ENCODE measurements at places on chromosomes 11 and 22. TPM values are rescaled to one million over a fixed set of nuclear protein-coding genes. Genes with fewer than 3 reads are reported as not detected.

Gene A4GALT
- 15.5 TPM for total RNA-seq

DNA sequence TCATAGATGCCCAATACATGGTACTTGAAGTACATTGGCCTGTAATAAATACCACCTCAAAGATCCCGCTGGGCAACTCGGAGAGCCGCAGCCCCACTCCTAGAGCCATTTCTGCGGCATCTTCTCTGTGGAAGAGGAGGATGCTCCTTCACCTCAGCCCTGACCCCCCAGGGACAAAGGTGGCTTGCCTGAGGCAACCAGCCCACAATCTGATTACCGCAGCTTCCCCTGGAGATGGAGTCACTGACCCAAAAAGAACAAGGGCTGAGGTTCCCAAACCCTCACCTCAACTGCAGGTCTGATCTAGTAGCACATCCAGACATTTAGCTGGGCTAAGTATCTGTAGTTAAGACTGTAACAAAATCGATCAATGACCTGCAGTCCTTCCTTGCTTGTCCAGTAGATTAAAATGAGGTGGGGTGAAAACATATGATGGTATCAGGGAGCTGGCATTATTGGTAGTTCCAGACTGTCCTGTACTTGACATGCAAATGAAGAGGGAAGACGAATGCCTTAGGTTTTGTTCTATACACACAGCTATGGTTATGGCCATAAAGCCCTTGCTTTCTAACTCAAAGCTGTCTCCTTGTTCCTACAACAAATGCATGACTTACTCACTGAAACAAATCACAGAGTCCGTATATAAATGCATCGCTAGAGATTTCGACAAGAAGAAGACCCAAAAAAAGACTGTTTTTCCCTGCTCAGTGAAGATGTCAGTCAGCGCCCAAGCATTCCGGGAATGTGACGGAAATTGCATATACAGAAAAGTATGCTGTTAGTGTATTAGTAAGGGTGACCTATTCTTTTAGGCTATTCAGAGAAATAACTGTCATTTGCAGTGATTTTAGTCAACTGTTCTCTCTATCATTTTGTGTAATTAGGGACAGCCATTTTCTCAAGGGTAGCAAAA, 33.7 kb downstream of the C11orf71 start:
- peak; percentile 33 for DNase-seq

DNA sequence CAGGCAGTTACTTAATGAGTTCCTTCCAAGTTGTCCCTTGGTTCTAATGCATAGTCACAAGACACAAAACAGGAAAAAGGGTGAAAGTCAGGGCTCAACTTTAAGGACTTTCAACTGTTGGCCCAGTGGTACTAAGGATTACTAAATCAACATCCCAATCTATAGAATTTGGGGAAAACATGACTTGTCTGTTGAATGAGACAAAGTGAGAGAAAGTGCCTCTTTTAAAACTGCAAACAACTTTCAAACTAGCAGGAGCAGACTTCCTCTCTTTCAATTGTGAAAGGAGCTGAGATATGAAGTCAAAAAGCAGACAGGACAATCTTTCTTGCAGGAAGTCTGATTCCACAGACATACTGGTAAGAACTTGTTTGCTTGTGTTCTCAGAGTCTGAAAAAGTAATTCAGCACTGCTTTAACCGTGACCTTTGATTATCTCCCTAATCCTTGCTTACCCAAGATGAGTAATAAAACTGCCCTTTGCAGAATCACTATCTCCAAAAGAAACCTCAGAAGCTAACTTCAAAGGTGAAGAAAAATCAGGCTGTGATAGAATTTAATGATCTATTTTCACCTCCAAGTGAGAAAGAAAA, 960.7 kb upstream of the RAG2 start:
- DNase-seq = peak; percentile 9

DNA sequence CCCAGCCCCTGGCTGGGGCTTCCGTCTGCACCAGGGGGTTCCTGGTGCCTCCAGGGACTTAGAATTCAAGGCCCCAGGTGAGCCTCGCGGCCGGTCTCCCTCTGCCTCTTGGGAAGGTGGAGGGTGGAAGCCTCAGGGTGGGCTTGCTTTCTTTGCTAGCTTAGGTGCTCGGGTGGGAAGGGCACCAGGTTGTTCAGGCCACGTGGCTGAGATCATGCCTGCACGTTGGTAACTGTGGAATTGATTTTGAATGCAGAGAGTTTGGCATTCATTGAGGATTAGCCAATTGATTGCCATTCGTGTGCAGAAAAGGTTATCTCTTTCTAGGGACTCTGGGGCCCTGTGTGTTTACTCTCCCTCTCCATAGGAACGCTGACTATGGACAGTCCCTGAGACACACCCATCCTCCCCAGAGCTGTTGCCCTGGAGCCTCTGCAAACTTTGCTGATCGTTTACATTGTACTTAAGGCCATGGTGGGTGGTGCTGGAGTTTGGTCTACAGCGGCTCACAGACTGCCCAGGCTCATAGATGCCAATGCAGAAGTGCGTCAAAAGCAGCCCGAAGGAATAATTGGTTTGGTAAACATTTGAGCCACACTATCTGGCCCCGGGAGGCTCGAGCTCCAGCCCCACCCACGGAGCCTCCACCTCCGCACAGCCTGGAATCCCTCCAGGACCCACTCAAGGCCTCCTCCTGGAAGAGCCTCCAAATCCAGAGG, 1457.7 kb downstream of the BRD1 start:
- DNase-seq = no peak

GRCh38 chr22:22035203-22035602, 52.6 kb upstream of the TOP3B start:
- no peak for DNase-seq

GRCh38 chr11:13970986-13971385, 8.5 kb downstream of the SPON1 start:
- peak; percentile 37 for DNase-seq

Gene APOBEC3F
- total RNA-seq = 0.79 TPM

DNA sequence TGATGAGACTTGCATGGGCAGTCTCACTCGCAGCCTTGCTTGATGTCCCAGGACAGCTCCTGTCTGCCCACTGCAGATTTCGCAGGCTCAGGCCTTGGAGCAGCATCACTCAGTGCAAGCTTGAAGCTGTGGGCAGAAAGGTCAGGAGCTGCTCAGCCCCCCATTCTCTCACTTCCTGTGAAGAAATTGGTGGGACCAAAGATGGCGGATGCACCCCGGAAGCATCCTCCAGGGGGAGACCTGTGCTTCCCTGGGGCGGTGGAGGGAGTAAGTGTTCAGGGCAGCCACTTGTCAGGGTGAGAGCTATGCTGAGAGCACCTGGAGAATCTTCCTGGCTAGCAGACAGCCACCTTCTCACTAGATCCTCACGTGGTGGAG, 11.3 kb downstream of the PLAAT2 start:
- DNase-seq = no peak

DNA sequence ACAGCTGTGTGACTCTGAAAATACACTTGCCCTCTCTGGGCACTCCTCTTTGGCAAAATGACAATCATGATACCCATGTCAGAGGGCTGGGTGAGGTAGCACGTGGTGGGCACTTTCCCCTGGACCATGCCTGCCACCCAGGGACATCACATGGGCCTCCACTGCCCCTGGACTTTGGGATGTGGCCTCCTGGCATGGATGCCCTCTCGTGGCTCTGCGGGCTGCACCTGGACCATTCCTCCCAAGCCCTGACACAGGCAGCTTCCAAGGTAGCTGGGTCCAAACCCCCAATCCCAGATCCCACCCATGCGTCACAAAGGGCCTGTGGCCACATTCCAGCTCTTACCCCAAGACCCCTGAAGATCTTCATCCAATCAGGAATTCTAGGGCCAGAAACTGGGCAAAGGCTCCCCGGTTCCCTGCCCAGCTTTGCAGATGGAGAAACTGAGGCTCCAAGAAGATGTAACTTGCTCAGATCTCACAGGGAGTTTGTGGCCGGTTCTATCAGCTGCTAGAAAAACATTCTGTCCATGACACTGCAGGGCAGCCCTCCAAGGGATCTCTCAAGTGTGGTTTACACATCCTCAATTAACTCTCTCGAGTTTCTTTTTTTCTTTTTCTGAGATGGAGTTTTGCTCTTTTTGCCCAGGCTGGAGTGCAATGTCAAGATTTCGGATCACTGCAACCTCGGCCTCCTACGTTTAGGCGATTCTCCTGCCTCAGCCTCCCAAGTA, 35.4 kb upstream of the CYB5R3 start:
- no peak for DNase-seq

- peak; percentile 7 for DNase-seq
Measured at GRCh38 chr11:27312110-27312509, 50.9 kb downstream of the CCDC34 start.

DNA sequence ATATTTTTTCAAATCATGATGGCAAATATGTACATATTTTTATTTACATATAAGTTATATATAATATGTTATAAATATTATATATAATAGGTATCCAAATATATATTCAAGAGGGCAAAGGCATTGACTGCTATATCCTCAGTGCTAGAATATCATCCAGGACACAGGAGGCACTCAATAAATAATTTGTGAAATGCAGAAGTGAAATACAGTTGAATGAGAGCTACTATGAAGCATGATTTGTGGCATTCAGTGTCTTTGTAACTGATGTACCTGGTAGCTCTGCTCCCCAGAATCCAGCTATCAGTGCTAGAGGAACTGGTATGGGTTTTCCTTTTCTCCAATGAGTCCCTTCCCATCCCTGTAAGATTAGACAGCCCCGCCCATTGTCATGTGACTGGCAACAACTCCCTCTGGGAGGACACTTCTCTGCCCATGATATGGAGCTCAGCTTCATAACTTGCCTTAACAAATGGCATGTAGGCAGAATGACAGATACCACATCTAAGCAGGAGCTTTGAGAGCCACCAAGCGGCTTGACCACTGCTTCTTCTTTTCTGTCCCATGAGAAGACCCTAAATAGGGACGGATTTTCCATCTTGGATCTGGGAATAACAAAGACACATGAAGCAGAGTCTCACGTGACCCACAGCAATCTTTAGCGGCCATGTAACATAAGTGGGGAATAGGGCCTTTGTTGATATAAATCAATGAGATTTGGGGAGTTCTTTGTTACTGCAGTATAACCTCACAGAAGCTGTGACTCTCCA, 10.2 kb upstream of the CD82 start:
- DNase-seq = no peak

Gene C11orf97
- total RNA-seq = not detected

DNA sequence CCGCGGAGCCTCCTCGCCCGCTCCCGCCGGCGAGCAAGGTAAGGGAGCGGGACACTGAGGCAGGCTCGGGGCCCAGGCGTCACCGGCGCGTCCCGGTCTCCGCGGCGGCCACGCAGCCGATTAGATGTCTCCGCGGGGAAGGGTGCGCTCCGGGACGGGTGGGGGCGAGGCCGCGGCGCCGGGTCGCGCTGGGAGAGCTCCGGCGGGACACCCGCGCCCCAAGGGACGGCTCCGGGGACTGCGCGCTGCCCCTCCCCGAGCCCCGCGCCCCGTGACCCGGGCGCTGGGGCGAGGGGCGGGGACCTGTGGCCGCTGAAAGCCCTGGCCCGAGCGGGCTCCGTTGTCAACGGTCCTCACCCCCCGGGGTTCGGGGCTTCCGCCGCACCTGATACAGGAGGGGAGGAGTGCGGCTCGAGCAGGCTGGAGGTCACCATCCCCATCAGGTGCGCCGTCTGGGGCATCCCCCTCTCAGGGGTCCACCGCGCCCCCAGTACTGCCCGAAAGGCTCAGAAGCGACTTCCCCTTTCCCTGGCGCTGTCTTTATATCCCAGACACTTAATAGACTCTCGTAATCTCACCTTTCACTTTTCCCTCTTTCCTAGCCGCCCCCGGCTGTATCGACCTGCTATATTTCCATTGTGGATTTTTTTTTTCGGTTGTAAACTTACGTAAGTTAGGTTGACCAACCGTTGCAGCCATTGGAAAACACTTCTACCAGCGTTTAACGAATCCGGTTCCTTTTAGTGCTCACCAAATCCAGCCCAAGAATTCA, 573 bp downstream of the PPFIA1 start:
- DNase-seq = peak; percentile 42

- DNase-seq = no peak
Measured at GRCh38 chr11:18010977-18011586, 1.8 kb downstream of the SERGEF start.

- peak; percentile 99 for DNase-seq
Measured at GRCh38 chr22:26471522-26471921, 12.1 kb downstream of the HPS4 start.

DNA sequence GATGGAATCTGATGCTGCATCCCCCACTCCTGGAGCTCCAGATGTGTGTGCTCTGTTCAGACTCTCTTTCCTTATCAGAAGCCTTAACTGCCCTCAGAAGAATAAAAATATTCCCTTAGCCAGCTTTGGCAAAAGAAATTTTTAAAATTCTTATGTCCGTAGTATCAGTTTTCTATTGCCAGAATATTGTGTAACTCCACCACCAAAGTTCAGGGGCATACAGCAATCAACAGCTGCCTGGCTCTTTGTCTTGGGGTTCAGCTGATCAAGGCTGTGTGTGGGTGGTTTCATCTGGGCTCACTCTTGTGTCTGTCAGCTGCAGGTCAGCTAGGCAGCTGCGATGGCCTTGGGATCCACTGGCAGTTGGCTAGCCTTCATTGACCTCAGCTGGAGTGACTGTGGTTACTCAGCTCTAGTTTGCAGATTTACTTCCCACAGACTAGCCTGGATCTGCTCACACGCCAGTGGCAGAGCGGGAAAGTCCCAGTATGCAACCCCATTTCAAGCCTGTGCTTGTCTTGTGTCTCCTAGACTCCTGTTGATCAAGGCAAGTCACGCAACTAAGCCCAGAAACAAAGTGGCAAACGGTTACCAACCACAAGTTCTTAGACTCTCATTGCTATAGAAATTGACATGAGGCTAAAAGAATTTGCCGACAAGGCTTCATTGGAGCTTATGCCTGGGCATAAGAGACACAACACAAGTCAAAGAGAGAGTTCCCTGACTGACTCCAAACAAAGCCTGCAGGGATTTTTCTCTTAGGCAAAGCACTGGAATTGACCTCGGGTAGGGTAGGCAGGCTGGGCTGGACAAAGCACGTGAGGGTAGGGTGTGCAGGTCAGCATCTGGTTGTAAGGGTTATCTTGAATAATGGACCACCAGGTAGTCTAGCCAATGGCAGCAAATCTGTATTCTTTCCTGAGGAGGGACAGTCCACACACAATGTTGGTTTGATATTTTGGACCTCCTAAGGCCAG, 7.5 kb downstream of the TMEM138 start:
- DNase-seq = peak; percentile 100
